ENCODE measurements at places on chromosomes 11 and 22.

- DNase-seq = no peak
Measured at GRCh38 chr22:20905415-20906386, 11.5 kb upstream of the CRKL start.

DNA sequence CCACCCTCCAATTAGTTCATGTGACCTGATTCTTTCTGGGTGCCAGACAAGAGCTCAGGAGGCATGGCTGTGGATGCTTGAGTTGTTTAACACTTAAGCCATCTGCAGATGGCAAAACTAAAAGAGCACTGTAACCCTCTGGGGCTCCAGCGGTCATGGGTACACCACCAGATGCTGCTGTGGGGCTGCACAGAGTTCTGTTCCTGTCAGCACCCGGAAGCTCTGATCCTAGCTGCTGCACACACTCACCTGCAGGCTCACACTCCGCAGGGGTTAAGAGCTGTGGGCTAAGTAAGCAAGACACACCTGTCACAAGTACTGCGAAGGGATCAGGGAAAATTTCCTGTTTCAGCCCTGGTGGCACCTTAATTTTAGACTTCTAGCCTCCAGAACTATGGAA is 307.8 kb downstream of the C11orf87 start:
- DNase-seq = no peak

DNA sequence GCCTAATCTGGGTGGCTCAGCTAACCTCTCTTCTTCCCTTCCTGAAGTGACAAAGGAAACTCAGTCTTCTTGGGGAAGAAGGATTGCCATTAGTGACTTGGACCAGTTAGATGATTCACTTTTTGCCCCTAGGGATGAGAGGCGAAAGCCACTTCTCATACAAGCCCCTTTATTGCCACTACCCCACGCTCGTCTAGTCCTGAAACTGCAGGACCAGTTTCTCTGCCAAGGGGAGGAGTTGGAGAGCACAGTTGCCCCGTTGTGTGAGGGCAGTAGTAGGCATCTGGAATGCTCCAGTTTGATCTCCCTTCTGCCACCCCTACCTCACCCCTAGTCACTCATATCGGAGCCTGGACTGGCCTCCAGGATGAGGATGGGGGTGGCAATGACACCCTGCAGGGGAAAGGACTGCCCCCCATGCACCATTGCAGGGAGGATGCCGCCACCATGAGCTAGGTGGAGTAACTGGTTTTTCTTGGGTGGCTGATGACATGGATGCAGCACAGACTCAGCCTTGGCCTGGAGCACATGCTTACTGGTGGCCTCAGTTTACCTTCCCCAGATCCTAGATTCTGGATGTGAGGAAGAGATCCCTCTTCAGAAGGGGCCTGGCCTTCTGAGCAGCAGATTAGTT is 14.2 kb upstream of the UVRAG start:
- peak; percentile 54 for DNase-seq

GRCh38 chr11:128953151-128953550 is 10.5 kb upstream of the TP53AIP1 start:
- no peak for DNase-seq

GRCh38 chr22:27358096-27358870 is 443.3 kb downstream of the MN1 start:
- peak; percentile 6 for DNase-seq

- no peak for DNase-seq
Measured at GRCh38 chr11:44964526-44965209, 14.0 kb upstream of the TP53I11 start.

DNA sequence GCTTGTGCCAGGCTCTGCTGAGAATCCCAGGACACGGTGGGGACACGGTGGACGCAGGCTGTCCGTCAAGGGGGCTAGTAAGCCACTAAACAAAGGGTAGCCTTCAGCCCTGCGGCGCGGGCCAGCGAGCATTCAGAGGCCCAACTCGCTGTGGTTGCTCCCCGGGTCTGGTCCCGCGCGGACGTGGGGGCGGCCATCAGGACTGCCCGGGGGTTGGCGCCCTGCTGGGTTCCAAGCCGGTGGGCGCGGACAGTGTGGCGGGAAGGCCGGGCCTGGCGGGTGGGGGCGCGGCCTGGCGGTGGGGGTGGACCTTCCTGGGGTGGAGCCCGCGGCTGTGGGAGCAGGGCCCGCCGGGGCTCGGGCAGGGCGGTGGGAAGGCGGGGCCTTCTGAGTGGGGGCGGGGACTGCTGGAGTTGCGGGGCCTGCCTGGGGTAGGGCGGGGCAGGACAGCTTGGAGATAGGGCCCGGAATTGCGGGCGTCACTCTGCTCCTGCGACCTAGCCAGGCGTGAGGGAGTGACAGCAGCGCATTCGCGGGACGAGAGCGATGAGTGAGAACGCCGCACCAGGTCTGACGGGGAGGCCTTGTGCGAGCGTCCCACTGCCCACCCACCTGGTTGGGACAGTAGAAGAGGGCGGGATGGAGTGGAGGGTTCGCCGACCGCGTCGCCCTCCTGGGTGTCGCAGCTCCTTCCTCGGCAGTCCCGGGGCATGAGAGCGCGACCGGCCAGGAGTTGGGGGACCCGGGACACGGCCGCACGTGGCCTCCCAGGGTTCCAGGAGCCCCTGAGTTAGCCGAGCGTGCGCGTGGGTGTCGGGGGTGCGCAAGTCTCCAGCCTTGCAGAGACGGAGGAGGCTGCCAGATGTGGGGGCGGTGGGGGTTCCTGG is at the start of gene SERHL2:
Gene SERHL2, plus strand, starts transcription at position 482 of the 887 bp plus-strand sequence. Its CDS starts 65 bp downstream, at position 547.
- DNase-seq = peak; percentile 98

- DNase-seq = no peak
Measured at GRCh38 chr11:110000031-110000502, 93.1 kb upstream of the ZC3H12C start.

DNA sequence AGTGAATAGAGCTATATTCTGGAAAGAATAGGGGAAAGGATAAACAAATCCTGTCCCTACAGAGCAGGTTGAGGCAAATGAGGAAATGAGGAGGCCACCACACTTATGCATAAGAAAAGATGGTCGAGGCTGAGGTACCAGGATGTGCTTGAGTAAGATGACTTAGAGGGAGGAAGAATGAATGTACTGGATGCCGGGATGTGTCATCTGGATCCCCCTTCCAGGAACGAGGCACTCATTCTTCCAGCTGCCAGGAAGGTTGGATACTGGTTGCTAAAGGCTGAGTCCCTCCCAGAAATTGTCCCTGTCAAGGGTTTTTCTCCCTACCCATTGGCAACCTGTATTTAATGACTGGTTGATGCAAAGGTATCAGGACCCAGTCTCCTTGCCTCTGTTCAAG is 31.1 kb upstream of the SYT9 start:
- no peak for DNase-seq

GRCh38 chr22:45092644-45093043 is 71.1 kb upstream of the NUP50 start:
- no peak for DNase-seq

- DNase-seq = no peak
Measured at GRCh38 chr11:5083602-5084001, 14.2 kb downstream of the OR52E1 start.

GRCh38 chr11:104320097-104320496 is 156.2 kb upstream of the PDGFD start:
- DNase-seq = no peak

- peak; percentile 41 for DNase-seq
Measured at GRCh38 chr11:76637491-76638269, 32.9 kb downstream of the LRRC32 start.

GRCh38 chr22:38467904-38468442 is at the start of gene KDELR3:
KDELR3 (plus strand) TSS chr22:38468096; CDS start chr22:38468234, 138 bp downstream.
- peak; percentile 76 for DNase-seq

DNA sequence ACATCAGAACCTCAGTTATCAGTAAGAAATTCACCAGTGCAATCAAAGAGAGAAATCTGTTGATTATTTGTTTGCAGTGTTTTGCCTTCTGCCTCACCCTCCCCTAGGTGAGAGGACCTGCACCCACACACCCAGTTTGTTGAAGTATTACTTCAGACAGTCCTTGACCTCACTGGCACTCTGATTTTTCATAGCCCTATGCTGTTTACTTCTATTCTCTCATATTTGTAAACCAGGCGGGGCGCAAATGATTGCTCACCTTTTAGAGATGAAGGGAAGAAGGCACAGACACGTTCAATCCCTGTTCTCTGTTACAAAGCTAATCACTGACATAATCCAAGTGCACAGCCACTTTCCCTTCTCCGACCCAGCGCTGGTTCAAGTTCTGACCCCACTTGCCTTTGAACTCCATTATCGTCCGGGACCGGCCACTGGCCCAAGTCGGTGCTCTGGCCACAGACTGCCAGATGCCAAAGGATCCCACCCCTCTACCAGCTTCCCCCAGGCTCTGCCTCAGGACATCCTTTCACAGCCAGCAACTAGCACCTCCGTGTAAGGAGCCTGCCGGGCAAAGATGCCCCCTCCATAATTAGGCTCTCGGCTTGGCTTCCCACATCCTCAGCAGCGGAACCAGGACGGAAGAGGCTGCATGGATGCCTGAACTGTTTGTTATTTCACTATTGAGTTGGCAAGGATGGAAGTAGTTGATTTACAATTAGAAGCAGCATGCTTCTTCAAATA is 1.7 kb downstream of the ETS1 start:
- peak; percentile 69 for DNase-seq

- no peak for DNase-seq
Measured at GRCh38 chr22:43446916-43447315, 35.1 kb downstream of the MPPED1 start.

DNA sequence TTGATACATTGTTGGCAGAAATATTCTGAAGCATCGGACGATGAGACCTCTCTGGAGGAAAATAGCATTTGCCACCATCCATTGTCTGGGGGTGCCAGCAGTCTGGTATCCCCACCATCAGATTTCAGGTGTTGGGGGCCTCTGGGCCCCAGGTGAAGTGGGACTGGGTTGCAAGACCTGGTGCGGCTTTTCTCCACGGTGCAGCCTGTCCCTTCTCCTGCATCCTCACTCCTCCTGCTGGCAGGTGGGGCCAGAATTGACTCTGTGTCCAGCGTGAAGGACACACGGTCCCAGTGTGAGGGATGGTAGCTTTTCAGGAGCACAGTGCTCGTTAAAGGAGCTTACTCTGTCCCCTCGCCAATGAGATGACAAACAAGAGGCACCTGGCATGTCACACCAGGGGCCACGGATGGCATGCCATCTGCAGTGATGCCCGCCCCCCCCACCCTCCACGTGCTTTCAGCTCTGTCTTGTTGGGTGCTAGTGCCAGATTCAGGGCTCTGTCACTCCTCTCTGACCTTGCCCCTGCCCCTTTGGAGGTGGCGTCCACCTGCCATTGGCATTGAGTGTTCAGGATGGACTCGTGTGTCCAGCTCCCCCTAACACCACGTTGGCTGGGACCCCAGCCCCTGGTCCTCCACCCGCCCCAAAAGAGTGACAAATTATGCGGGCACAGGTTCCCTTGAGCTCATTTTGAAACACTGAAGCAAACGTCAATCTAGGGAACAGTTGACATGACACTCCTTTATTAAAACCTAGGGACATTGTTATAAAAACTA is 62.4 kb downstream of the PARVG start:
- DNase-seq = no peak

GRCh38 chr11:16912692-16913111 is 101.5 kb downstream of the PLEKHA7 start:
- no peak for DNase-seq

DNA sequence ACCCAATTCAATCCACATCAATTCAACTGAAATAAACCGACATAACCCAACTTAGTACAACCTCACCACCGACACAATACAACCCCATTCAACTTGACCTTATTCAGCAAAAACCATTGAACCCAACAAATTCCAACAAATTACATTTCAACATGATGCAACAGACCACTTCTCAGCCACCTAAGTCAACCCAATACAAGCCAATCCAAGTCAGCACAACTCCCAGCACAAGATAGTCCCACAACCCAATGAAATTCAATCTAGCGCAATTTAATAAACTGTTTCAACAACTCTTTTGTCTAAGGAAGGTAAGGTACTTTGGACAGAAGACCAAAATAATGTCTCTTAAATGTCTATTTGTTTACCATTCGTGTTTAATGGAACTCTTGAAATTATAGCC is 226.0 kb downstream of the MIAT start:
- no peak for DNase-seq

- no peak for DNase-seq
Measured at GRCh38 chr11:80868831-80869230, 1428.0 kb upstream of the TENM4 start.

- DNase-seq = no peak
Measured at GRCh38 chr22:26838471-26838825, 181.1 kb downstream of the MIAT start.

GRCh38 chr11:134250675-134251074 is 2.5 kb downstream of the THYN1 start:
- no peak for DNase-seq

DNA sequence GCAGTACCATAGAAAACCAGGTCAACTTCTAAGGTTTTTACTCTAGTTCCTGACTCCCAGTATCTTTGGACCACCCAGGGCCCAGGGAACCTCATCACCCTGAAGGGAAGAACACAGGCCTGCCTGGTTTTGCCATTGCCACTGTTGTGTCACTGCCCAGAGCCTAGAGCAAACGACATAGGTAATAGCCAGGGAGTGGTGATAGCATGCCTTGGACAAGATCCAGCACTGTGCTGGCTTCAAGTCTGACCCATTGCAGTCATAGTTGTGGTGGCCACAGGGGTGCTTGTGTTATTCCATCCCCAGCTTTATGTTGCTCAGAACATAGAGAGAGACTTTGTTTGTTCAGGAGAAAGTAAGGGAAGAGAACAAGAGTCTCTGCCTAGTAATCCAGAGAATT is 2310.2 kb downstream of the LRRC4C start:
- DNase-seq = no peak

- DNase-seq = no peak
Measured at GRCh38 chr22:41140365-41140957, 48.1 kb downstream of the EP300 start.

- peak; percentile 50 for DNase-seq
Measured at GRCh38 chr11:33699515-33700062, 1.0 kb downstream of the C11orf91 start.

- DNase-seq = no peak
Measured at GRCh38 chr11:21262992-21263391, 593.6 kb downstream of the NELL1 start.

DNA sequence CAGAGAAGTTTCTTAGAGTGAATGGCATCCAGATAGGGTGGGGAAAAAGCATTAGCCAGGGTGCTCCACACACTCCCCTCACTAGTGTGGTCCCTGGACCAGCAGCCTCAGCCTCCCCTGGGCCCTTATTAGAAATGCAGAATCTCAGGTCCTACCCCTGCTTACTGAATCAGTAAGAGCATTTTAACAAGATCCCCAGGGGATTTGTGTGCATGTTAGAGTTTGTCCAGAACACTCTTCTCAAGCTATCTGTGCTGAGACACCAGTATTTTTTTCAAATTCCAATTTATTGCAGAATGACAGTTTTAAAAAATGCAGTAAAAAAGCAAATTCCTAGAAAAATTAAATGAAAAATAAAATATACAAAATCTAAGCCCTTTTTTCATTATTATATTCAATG is 123.1 kb downstream of the MIAT start:
- DNase-seq = no peak

All from islet precursor cell (in vitro differentiated cells).